Putamen (tissue), 1 donor: ENCODE measurements at places on chromosomes 12 and 14.
A peak's percentile ranks its signal among the peaks of the same experiment; 100 is the strongest.

GRCh38 chr14:31419967-31420318, 407 bp downstream of the HEATR5A start:
- DNase-seq, result peak; percentile 7

- no peak for DNase-seq
Observed at GRCh38 chr14:104101086-104101621, 15.7 kb downstream of the ASPG start.

DNA sequence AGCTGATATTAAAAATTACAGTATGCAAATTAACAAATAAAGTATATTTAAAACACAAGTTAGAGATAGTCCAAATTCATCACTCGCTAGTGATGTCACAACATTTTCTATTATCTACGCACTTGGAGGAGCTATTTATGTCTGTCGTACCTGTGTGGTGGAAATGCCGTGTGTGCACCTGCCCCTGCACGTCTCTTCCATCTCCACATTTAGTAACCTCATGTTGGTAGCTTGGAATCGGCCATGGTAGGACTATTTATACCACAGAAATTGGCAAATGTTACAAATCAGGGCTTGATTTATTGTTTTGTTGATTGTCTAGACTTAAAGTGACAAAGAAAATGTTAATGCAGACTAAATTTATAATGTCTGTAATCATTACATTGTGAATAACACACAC, 62.6 kb upstream of the NTF3 start:
- no peak for DNase-seq

DNA sequence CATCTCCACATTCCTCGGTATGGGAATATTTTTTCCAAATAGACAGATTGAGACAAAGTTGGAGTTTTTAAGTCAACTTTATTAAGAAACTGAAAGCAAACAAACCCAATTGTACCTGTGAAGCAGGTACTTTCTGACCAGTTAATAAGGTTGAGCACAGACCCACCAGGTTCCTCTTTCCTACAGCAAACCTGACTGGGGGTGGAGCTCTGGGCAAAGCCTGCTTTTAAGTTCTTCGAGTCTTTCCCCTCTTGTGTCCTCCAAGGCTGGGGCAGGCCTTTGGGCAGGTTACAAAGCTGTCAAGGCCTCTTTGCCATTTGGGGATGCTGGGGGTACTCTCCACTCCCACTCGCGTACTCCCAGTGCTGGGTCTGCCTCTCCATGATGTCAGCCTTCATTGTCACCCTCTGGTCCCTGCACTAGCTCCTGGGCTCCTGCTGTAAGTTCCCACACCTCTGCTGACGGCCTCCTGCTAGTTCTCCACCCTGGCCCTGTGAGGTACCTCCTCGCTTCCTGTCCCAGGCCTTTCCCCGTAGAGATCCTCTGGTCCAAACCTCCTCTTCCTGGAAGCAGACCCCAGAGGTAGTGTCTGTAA, 3.2 kb downstream of the KCNH3 start:
- DNase-seq, result no peak

DNA sequence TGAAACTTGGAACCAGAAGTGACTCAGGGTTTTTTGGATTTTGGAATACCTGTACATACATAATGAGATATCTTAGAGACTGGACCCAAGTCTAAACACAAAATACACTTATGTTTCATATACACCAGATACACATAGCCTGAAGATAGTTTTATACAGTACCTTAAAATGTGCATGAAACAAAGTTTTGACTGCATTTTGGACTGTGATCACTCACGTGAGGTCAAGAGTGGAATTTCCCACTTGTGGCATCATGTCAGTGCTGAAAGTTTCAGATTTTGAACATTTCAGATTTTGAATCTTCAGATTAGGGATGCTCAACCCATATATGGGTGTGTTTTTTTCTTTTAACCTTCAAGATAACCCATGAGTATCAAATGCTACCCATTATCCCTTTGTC, 6.6 kb downstream of the SBNO1 start:
- no peak for DNase-seq

- DNase-seq, result no peak
Observed at GRCh38 chr12:6553051-6553868, 2.6 kb downstream of the IFFO1 start.

- no peak for DNase-seq
Observed at GRCh38 chr12:131509701-131510100, 201.2 kb upstream of the SFSWAP start.

GRCh38 chr14:90620568-90621077, 195.6 kb downstream of the TTC7B start:
- DNase-seq, result peak; percentile 60

DNA sequence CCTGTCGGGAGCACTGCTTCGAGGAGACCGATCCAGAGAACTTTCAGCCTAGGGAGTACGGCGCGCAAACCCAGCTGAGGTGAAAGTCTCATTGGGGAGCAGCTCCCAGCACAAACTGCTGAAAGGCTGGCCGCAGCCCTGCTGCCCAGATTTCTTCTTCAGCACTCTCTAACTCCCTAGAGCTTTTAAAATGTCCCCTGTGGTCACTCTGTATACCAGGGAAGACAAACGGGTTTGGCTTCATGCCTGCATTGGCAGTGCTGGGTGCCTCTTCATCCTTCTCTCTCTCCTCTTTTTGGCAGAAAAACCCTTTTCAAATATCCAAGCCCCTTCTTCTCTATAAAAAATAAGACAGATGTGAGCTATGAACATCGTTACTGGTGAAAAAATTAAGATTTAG, 34.9 kb downstream of the BBS10 start:
- DNase-seq, result no peak

- DNase-seq, result no peak
Observed at GRCh38 chr14:94278731-94279130, 14.3 kb downstream of the SERPINA10 start.

GRCh38 chr12:124713436-124714082, 146.1 kb upstream of the NCOR2 start:
- DNase-seq, result no peak

DNA sequence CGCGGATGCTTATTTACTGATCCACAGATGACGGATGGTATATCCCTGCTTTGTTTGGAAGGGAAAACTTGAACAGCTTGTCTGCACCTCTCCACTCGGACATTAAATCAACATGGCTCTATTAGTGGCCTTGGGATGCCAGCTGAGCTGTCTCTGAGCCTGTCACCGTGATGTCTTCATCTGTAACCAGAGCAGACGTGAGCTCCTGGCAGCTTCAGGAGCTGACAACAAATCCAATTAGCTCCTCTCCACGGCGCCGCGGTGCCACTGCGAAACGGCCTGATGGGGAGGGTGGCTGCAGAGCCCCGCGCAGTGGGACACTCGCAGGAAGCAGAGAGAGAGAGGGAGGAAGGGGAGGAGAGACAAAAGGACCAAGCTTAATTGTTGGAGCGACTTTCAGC, 112.3 kb downstream of the PAPOLA start:
- DNase-seq, result no peak

GRCh38 chr14:60163693-60164092, 1.5 kb downstream of the DHRS7 start:
- no peak for DNase-seq

- peak; percentile 34 for DNase-seq
Observed at GRCh38 chr12:53551889-53552291, 44.6 kb upstream of the NPFF start.

DNA sequence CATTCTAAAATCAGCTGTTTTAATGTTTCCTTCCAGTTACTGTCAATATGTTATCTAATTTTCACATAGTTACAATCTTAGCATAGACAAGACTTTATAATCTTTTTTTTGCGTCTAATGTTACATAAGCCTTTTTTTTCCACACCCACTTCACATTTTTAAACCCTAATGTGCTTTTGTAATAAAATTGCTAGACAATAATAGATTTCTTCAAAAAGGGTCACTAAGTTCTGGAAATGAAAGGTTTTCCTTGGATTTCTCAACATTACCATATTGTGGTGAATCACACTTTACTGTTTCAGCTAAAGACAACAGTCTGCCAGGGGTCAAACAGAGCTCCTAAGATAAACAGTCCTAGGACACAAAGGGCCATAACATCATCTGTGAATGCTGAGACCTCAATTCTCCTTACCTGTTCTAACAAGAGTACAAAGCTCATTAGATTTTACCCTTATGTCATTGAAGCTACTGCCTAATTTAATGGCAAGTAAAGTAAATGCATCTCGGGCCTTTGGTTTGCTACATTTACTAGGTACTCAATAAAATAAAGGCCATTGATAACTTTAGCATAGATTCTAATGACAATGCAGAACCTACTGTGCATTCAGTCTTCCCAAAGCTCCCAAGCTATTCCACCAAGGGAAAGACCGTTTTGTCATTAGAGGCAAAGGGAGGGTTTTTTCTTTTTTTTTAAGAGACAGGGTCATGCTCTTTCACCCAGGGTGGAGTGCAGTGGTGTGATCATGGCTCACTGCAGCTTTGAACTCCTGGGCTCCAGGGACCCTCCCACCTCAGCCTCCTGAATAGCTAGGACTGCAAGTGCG, 111.2 kb upstream of the SLC38A2 start:
- no peak for DNase-seq
